ENCODE measurements at places on chromosomes 11 and 22.

- DNase-seq = no peak
These were observed 107.7 kb upstream of the LDLRAD3 start for GRCh38 chr11:35836205-35836604.

DNA sequence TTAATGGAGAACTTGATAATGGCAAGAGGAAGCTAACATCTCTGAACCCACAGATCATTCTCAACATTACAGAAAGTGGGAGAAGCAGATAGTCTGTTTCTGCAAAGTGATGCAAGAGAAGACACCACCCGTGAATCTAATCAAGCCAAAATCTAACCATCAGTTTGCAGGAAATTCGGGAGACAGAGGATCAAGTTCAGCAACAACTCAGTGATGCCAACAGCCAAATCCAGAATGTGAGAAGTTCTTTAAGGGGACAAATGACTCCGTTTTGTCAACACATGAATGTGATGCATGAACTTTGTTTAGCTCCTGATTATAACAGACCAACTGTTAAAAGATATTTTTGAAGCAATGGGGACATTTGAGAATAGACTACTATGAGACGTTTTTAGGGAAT lies 95.2 kb upstream of the LDLRAD3 start:
- no peak for DNase-seq

DNA sequence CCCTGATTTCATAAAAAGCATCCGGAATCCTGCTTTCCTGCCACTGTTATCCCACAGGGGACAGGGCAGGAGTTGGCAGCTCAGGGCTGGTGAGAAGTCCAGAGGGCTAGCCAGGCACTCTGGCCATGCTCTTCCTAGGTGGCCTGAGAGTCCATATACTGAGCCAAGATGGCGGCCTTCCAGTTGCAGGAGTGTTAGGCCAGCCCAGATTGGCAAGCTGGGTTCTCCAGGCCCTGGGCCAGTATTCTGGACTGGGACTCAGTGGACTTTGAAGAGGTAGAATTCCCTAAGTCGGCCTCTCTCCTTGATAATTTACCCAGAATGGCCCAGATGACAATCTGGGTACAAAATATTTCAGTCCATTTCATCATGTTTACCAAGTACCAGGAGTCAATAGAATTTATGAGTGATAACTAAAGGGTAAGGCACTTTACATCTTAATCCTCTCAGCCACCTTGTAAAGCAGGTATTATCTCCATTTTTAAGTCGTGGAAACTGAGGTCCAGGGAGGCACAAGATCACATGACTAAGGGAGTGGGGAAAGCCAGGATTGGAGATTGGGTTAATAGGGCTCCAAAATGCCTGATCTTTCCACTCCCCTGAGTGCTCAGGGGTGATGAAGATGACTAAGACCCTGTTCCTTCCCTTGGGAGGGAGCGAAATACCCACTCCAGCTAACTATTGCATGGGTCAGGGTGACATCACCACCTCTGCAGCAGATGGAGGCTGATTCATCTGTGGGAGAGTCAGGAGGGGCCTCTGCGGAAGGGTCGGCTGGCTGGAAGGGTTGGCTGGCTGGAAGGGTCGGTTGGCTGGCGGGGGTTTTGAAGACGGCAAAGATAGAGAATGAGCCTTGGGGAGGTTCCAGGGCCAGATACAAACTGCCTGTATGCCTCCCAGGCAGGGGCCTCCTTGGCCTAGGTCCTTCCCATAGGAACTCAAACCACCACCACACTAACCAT lies 1.2 kb upstream of the MICALL1 start:
- peak; percentile 7 for DNase-seq

- no peak for DNase-seq
These were observed 39.7 kb downstream of the DEUP1 start for GRCh38 chr11:93370260-93370659.

- no peak for DNase-seq
These were observed 21.1 kb upstream of the KLHL35 start for GRCh38 chr11:75453916-75454655.

- no peak for DNase-seq
These were observed 51.1 kb downstream of the WNT7B start for GRCh38 chr22:45925811-45926351.

- DNase-seq = peak; percentile 71
These were observed 12.9 kb downstream of the EHD1 start for GRCh38 chr11:64865286-64866172.

DNA sequence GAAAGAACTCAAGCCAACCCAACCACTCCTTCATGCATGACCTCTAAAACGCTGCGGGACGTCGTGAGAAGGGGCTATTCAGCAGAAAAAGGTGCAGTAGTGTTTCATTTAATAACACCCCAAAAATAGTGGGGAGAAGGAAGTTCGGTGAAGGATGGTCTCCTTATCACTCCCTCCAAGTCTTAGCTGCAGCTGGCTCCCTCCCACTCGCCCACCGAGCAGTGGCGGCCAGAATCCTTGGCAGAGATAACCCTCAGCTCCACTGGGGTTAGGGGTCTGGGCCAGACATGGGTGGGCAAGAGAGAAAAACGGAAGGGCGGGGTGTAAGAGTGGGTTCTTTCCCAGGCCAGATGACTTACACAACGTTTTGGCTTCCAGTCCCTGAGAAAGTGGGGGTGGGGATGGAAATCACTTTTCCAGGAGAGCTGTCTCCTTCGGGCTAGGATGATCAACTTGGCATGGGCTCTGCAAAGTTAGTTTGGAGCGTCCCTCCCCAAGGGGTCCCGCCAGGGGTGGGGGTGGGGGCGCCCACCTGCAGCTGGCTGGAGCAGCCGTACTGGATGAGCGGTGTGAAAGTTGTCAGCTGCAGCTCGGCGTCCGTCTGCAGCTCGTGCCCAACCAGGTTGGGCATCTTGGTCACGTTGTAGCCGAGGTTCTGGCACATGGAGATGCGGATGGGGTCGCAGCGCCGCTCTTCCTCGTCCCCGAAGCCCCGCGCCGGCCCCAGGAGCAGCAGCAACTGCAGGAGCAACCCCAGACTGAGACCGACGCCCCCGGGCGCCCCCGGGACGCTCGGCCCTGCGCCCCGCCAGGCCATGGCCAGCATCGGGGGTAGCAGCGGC lies 705 bp downstream of the FZD4 start:
- DNase-seq = no peak

DNA sequence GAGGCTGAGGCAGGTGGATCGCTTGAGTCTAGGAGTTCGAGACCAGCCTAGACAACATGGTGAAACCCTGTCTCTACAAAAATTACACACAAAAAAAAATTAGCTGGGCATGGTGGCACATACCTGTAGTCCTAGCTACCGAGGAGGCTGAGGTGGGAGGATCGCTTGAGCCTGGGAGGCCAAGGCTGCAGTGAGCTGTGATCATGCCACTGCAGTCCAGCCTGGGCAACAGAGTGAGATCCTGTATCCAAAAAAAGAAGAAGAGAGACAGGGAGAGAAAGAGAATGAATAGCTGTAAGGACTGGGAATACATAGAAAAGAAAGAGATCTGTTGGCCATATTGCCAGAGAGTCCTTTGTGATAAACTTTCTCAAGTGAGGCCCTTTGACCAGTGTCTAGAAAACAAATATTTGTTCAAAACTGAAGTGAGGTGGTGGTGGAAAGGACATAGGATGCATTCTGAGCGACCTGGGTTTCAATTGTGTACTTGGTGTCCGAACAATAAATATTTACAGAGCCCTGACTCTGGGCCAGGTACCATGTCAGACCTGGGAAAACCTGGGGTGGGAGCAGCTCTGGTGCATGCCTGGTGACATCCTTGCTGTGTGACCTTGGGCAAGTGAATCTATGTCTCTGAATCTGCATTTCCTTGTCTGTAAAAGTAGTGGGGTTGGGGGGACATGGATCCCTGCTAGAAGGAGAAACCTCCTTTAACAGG lies 89.6 kb upstream of the CRYBB3 start:
- DNase-seq = no peak

DNA sequence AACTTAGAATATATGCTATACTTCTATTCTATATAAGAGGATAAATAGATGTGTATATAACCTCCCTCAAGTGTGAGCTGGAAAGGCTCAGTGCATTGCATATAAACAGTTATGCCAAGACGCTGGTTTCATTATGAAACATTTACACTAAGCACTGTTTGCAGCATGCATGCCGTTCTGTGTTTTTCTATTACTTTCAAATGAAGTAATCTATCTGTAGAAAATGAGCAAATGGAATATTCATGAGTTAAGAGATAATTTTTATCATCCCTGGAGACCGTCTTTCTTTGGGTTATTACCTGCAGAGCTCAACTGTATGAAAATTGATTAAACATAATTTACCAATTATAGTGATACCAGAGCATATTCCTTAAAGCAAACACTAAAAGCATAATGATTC lies 925.7 kb upstream of the CCDC90B start:
- DNase-seq = no peak

DNA sequence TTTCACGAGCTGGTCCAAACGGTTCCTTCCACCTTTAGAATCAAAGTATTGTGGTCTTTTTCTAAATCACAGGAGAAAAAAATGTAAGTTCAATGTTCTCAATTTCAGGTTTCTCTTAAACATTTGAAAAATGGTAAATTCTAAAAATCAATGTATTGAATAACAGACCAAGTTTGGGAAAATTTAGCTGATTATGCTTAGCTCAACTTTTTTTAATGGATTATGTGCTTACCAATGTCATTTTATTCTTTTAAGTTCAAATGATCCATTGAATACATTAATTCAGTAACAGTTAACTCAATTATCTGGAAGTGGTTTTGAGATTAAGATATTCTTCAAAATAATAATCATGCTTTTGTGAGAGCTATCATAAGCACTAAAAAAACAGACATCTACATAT lies 5.1 kb downstream of the PRDM10 start:
- no peak for DNase-seq

GRCh38 chr22:41446639-41447434 lies at the start of gene TOB2:
Gene TOB2 (minus strand): TSS chr22:41446801. CDS start chr22:41437345, 9,456 bp downstream.
- peak; percentile 96 for DNase-seq

- DNase-seq = peak; percentile 22
These were observed 437 bp downstream of the KIAA0930 start for GRCh38 chr22:45240104-45240809.

DNA sequence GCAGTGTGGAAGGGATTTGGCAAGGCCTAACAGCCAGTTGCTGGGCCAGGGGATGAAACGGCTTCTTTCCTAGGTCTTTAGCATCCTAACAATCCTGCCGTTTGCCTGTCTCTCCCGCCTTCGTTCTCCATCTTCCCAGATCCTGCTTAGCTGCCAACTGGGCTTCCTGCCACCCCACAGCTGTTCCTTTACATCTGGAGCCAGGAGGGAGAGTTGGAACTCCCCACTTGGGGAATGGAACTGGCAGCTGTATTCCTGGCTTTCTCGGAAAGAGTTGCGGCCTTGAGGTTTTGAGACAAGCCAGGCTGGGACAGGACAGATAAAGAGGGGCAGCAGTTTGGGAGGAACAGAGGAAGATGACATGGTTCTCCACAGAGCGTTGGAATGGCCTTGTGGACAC lies 59.6 kb downstream of the ST3GAL4 start:
- DNase-seq = no peak

DNA sequence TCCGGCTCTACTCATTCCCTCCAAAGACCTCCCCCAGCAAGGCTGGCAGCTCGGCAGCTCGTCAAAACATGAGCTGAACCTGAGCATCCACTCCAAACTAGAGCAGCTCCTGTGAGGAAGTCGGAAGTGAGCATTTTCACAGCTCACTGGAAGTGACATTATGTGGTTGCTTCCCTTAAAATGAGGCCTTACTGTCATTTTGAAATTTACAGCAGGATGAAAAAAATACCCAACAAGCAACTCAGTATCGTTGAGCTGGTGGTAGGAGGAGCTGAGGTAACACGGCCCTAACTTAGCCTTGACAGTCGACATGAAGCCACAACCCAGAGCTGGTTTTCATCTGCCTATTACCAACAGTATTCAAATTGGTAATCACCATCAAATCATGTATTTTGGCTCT lies 38.0 kb upstream of the ARFGAP3 start:
- DNase-seq = peak; percentile 77

DNA sequence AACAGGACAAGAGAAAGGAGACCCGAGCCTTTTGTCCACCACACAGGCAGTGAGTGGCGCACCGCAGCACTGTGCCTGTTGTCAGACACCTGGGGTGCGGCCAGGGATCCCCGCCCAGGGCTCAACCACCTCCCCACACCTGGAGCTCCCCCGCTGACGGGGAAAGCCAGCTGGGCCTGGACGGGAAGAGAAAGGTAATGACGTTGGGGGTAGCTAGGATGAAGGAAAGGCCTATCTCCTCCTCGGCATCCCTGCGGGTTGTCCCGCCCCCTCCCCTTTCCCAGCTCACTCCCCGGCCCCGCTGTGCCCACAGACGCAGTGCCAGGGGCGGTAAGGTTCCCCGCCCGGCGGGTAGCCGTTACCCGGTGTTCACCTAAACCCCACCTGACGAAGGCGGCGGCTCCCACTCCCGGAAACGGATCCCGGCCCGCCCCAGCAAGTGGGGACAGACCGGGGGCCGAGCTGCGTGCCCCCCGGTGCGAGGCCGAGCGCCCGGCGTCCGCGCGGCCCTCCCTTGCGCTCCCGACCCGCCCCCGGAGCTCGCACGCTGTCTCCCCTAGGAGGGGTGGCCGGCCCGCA lies 495 bp downstream of the HYOU1 start:
- DNase-seq = peak; percentile 23

- DNase-seq = no peak
These were observed 89.4 kb downstream of the PPP6R3 start for GRCh38 chr11:68549789-68550484.

- DNase-seq = peak; percentile 30
These were observed 28.0 kb downstream of the CTR9 start for GRCh38 chr11:10779086-10779485.

GRCh38 chr22:38937541-38937940 lies 19.9 kb upstream of the APOBEC3A start:
- DNase-seq = no peak

DNA sequence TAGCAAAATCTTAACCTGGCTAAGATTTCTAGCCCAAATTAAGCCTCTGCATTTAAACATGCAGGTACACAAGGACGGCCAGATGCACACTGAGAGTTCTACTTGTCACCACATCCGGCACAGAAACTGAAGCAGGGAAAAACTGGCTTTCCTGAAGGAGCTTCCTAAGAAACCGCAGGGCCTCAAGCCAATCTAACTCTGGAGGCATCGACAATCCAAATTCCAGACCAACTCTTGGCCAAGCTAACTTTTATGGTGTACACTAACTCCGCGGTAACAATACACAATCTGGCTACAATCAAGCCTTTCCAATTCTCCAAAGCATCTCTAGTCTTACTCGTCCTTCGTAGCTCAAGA lies 1.2 kb downstream of the MSANTD2 start:
- DNase-seq = peak; percentile 6

GRCh38 chr11:75968021-75968625 lies 153.1 kb downstream of the UVRAG start:
- no peak for DNase-seq

GRCh38 chr11:8356721-8357504 lies 93.2 kb upstream of the LMO1 start:
- no peak for DNase-seq

DNA sequence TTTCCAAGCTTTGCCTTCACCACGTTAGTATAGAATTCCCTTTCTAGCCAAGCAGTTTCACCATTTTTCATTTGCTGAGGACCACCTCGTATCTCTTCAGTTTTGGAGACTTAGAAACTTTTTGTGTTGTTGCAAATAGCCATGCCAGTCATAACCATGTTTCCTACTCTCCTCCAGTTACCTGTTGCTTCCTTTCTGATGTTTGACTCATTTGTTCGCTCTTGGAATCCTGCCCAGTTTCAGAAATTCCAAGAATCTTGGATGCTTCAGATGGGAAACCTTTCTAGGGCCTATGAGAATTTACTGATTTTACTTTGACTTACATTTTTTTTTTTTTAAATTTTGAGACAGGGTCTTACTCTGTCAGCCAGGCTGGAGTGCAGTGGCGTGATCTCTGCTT lies 65.4 kb downstream of the PPP6R3 start:
- DNase-seq = no peak

- DNase-seq = peak; percentile 75
These were observed 11.0 kb upstream of the SLC5A4 start for GRCh38 chr22:32265882-32266767.

Measured in activated CD4-positive, alpha-beta T cell treated with anti-CD3 and anti-CD28 coated beads, Interleukin-2, amount 50 U/mL, for 16 hours (primary cell).